ENCODE measurements at places on chromosomes 7 and 10. TPM values are rescaled to one million over a fixed set of nuclear protein-coding genes. Genes with fewer than 3 reads are reported as not detected.

DNA sequence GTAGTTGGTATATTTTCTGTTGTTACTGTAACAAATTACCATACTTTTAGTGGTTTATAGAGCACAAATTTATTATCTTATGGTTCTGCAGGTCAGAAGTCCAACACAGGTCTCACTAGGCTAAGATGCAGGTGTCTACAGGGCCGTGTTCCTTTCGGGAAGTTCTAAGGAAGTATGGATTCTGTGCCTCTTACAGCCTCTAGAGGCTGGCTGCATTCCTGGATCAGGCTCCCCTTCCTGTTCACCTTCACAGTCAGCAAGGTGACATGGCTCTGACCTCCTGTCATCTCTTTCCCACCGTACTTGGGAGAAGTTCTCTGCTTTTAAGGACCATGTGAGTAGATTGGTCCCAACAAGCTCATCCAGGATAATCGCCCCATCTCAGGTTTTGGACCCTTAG is 37.3 kb downstream of the BMPR1A start:
- peaks cover 4% of the 10 kb centered on the region for H3K4me1 ChIP-seq
- DNase-seq = no peak
- H3K36me3 ChIP-seq = no peaks in the 10 kb centered on the region
- no peak overlapping the region for H3K4me3 ChIP-seq
- H3K27ac ChIP-seq = no peak overlapping the region
- no peaks in the 10 kb centered on the region for H3K27me3 ChIP-seq

BLVRA gene
- 22.0 TPM for total RNA-seq

- no peak overlapping the region for H3K4me3 ChIP-seq
- H3K36me3 ChIP-seq = peaks cover 3% of the 10 kb centered on the region
- peaks cover 8% of the 10 kb centered on the region for H3K27me3 ChIP-seq
- H3K27ac ChIP-seq = no peak overlapping the region
- no peak for DNase-seq
- no peaks in the 10 kb centered on the region for H3K4me1 ChIP-seq
Measured at GRCh38 chr10:95262763-95263518, 27.9 kb downstream of the PDLIM1 start.

LIPK gene
- total RNA-seq = not detected

GRCh38 chr7:41870461-41871138 is 167.7 kb upstream of the INHBA start:
- H3K27ac ChIP-seq = no peak overlapping the region
- peaks cover 29% of the 10 kb centered on the region for H3K27me3 ChIP-seq
- DNase-seq = no peak
- no peak overlapping the region for H3K4me3 ChIP-seq
- peaks cover 2% of the 10 kb centered on the region for H3K36me3 ChIP-seq

- H3K27ac ChIP-seq = peak overlapping the region; percentile 56
- DNase-seq = peak; percentile 20
- H3K4me1 ChIP-seq = peaks cover 36% of the 10 kb centered on the region
- no peak overlapping the region for H3K4me3 ChIP-seq
- no peaks in the 10 kb centered on the region for H3K36me3 ChIP-seq
- H3K27me3 ChIP-seq = no peaks in the 10 kb centered on the region
Measured at GRCh38 chr10:110834629-110835301, 37.0 kb upstream of the PDCD4 start.

PIK3CG gene
- total RNA-seq = 51.6 TPM

GRCh38 chr7:87144173-87144657 is 8.0 kb upstream of the DMTF1 start:
- no peak overlapping the region for H3K27ac ChIP-seq
- no peak for DNase-seq
- no peaks in the 10 kb centered on the region for H3K36me3 ChIP-seq
- H3K4me3 ChIP-seq = no peak overlapping the region

PCLO gene
- total RNA-seq = not detected

- H3K4me3 ChIP-seq = no peak overlapping the region
- peaks cover 2% of the 10 kb centered on the region for H3K27me3 ChIP-seq
- no peak for DNase-seq
- no peak overlapping the region for H3K27ac ChIP-seq
- no peaks in the 10 kb centered on the region for H3K36me3 ChIP-seq
Measured at GRCh38 chr10:71989661-71990454, 25.7 kb downstream of the CHST3 start.

GRCh38 chr7:153507885-153508284 is 544.3 kb upstream of the DPP6 start:
- DNase-seq = no peak
- no peaks in the 10 kb centered on the region for H3K4me1 ChIP-seq
- H3K27me3 ChIP-seq = no peaks in the 10 kb centered on the region
- H3K27ac ChIP-seq = no peak overlapping the region
- H3K36me3 ChIP-seq = no peaks in the 10 kb centered on the region
- H3K4me3 ChIP-seq = no peak overlapping the region

DNA sequence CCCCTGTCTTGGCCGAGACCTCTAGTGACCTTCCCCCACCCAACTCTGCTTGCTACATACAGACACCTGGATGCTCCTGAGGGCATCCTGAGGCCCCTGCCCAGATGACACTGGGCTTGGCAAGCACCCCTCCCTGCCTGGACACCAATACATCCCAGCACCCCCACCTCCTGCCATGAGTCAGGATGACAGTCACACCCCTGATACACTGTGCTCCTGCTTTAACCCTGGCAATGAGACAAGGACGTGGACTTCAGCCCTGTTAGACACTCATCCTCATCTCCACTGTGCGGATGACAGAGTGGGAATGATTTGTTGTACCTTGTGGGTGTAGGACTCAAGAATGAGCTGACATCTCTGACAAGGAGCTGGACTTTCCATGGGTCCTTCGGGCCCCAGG is 186.3 kb upstream of the ADCY1 start:
- no peaks in the 10 kb centered on the region for H3K27me3 ChIP-seq
- DNase-seq = no peak
- H3K4me3 ChIP-seq = no peak overlapping the region
- no peaks in the 10 kb centered on the region for H3K36me3 ChIP-seq
- H3K27ac ChIP-seq = no peak overlapping the region

DNA sequence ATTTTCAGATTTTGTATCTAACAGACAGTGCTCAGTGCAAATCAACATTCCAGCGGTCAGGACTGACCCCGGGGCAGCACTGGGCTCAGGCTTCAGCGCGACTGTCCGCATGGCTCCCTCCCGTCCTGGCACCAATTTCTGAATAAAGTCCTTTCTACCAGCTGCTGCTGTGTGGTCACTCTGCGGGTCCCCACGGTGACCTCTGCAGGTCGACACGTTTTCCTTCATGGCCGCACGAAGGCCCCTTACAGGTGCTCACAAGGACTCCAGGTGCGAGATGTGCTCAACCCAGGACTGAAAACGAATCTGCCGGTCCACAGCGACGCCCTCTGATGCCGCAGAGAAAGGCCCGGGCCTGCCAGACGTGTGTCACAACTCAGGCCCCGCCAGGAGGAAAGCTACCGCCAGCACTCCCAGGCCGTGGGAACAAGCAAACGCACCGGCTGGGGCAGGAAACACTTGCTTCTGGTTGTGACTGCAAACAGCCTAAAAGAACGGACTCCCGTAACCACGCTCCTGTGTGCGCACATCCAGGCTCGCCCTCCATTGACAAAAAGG is 3.7 kb upstream of the UTF1 start:
- peaks cover 31% of the 10 kb centered on the region for H3K27me3 ChIP-seq
- DNase-seq = peak; percentile 32
- H3K27ac ChIP-seq = peak overlapping the region; percentile 82
- H3K4me3 ChIP-seq = peak overlapping the region; percentile 62

DNA sequence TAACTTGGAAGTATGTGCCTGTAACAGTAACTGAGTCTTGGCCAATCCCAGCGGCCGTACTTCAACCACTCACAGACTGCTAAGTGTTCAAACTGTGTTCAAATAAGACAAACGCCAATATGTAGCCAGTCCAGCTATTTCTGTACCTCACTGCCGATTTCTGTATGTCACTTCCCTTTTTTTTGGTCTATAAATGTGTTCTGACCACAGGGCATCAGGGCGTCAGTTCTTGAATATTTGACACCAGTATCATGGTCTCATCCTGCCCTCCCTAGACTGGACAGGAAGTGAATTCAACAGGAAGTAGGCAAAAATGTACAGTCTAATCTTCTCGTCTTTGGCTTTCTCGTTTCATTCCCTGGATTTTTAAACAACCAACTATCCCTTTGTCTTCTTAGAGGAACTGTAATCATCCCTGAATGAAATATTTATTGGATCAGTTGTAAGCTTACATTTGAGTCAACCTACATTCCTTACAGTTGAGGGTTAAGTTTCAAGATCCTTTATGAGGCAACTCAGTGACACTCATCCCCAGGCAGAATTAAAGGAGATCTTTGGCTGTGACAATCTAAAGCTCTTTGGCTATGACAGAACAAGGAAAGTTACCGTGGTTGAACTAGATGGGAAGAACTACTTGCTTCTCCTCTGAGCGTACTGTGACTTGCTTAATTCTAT is 232.7 kb downstream of the NSUN6 start:
- no peak overlapping the region for H3K27ac ChIP-seq
- no peaks in the 10 kb centered on the region for H3K4me1 ChIP-seq
- no peak overlapping the region for H3K4me3 ChIP-seq
- H3K27me3 ChIP-seq = peaks cover 3% of the 10 kb centered on the region
- no peak for DNase-seq

DNA sequence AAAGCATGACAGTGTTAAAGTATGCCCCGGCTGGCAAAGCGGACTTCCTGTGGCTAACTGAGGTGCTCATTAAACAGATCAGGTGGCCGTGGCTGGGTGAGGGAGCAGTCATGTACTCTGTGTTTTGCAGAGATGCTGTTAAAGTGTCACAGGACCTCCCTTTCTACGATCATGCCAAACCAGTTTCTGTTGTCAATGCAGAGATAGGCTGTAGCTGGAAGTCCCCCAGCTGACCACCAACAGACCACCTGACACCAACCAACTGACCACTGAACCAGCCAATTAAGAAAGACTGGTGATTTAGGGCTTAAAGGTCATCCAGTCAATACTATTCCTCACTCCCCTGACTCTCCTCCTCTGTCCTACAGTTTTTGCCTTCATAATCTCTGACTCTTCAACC is 431.1 kb upstream of the LRGUK start:
- DNase-seq = no peak
- H3K4me3 ChIP-seq = no peak overlapping the region
- H3K36me3 ChIP-seq = no peaks in the 10 kb centered on the region

TMEM178B gene
- 0.25 TPM for total RNA-seq

CDNF gene
- 0.67 TPM for total RNA-seq

DNA sequence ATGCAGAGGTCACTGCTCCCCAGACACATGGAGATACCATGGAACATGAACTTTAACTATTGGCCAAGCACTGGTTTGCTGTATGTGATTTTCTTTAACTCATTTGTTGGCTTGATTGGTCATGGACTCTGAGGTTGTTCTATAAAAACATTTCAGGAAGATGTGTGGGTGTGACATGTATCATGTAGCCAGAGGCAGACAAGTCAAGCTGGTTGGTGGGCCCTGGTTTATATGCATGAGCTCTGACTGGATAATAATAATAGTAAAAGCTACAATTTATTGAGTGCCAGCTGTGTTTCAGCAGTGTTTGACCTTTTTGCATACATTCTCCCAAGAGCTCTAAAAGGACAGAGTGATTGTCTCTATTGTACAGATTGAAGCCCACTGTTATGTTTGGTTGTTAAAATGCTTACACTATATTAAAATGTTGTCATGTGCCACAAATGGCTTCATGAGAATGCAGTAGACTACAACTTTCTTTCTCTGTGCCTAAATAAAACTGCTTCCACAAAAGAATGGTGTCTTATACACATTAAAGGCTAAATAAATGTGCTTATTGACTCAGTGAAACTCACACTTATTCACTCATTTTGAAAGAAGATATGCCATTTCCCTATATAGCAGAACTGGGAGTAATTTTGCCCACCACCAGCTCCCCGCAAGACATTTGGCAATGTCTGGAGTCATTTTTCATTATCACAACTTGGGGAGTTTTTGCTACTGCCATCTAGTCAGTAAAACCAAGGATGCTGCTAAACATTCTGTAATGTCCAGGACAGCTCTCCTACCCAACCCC is 243.6 kb upstream of the NFE2L3 start:
- H3K4me3 ChIP-seq = no peak overlapping the region
- H3K27me3 ChIP-seq = peaks cover 6% of the 10 kb centered on the region
- no peaks in the 10 kb centered on the region for H3K4me1 ChIP-seq
- no peak overlapping the region for H3K27ac ChIP-seq

DNA sequence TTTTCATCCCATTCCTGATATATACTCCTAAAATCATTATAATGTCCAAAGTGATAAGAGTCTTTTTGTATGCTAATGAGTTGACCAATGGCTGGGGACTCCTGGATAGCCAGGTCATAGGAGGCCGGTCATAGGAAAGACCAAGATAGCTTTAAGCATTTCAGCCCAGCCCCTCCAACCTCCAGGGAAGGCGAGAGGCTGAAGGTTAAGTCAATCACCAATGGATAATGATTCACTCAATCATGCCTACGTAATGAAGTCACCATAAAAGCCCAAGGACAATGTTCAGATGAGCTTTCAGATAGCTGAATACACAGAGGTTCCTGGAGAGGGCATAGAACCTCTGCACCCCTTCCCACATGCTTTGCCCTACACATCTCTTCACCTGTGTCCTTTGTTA is 75.7 kb downstream of the VWDE start:
- H3K27me3 ChIP-seq = no peaks in the 10 kb centered on the region
- no peak for DNase-seq
- H3K27ac ChIP-seq = no peak overlapping the region
- H3K36me3 ChIP-seq = peaks cover 2% of the 10 kb centered on the region
- H3K4me1 ChIP-seq = no peaks in the 10 kb centered on the region
